ENCODE measurements at places on chromosomes 2 and 18.

GRCh38 chr18:12703664-12704063 lies 822 bp downstream of the PSMG2 start:
- DNase-seq: no peak

DNA sequence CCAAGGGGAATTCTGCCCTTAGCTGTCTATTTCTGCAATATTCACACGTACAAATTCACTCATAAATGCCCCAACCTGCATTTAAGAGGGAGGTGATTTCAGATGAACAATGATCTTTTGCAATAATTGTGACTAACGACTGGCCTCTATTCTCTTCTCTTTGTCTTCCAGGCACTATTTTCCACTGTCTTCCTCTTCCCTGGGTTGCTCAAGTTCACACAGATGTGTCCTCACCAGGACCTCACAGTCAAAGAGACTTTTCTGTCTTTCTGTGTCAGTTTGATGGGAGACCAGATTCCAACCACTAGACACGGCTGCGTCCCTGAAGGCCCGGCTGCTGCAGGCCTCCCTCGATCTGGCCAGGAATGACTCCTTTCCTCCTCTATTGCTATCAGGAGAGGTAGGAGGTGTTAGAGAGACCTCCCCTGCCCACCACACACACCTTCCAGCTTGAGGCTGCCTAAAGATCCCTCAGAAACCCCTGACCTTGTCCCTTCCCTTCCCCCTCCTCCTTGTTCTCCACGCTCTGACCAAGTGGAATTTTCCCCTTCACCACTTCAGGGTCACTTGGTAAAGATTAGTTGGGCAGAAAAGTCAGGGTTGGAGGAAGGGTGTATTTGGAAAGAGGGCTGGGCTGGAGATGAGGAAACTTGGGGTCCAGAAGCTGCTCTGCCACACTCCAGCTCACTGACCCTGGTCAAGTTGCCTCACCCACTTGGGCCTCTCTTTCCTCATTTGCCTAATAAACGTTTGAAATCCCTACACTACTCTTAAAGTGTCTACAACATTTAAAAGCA lies 109.2 kb upstream of the COPS8 start:
- DNase-seq: no peak

GRCh38 chr2:155209696-155210450 lies 511.4 kb downstream of the KCNJ3 start:
- DNase-seq: no peak

DNA sequence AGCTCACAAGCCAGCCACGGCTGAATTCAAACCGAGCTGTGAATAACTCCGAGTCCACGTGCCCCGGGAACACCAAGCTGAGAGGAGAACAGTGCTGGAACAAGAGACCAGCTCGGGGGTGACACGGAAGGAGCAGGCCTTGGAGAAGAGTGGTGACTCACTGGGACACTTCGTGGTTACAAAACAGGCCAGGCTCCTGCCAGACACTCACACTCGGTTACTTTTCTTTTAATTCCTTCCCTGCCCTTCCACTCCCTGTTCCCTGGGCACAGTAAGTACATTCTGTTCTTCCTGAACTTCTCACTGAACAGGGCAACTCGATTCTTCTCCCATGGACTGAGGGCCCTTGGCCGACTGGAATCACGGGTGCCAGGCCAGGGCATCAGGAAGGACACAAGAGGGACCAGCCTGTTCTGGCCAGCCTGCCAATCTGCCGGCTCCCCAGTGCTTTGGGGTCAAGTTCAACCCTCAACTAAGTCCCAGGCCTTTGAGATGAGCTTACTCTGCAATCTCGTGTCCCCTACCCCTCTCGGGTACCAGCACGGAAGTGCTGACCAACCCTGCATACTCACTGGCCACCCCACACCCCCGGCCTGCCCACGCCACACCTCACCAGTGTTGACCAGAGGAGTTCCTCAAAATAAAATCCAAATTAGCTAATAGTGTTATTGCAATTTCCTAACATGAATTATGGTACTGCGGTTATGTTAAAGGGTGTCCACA lies 87.5 kb downstream of the TFCP2L1 start:
- no peak for DNase-seq

GRCh38 chr2:207902821-207903220 lies 122.5 kb downstream of the PLEKHM3 start:
- no peak for DNase-seq

DNA sequence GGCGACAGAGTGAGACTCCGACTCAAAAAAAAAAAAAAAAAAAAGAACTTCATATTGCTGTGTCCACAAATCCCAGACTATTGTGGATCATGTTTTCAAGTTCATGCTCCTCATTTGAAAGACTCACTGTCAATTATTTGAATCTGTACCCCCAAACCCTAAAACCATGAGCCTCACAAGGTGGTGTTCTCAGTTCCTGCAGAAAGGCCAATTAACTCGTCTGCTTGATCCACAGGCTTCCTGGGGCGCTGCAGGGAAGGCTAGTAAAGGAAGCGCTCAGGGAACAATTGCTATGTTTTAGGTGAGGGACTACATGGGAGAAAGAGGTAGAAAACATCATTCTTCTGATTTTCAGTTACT lies 396.8 kb upstream of the NETO1 start:
- DNase-seq: no peak

- DNase-seq: no peak
Observed at GRCh38 chr18:6013171-6013810, 118.0 kb upstream of the TMEM200C start.

DNA sequence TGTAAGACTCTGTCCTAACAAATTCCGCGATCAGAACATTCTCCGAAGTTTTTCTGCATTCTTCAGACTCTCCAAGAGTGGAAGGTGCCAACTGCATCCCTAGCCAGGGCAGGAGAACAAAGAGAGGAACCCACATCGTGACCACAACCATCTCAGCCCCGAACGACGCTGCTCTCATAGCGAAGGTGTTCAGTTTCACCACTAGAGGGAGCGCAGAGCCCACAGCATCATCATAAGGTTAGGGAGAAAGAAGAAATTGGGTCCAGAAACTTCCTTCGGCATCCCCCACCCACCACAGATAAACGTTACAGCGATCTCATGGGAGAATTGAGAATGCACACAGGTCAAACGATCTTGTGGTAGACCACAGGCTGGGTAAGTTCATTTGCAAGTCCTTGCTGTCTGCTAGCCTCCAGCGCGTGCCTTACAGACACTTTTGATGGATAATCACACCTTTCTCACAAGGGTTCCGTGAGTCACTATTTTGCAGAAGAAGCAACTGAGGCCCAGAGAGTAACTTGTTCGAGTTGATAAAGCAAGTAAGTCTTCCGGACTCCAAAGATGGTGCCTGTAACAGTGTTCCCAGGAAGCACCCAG lies 53.7 kb upstream of the ARL4C start:
- DNase-seq: peak; percentile 35

DNA sequence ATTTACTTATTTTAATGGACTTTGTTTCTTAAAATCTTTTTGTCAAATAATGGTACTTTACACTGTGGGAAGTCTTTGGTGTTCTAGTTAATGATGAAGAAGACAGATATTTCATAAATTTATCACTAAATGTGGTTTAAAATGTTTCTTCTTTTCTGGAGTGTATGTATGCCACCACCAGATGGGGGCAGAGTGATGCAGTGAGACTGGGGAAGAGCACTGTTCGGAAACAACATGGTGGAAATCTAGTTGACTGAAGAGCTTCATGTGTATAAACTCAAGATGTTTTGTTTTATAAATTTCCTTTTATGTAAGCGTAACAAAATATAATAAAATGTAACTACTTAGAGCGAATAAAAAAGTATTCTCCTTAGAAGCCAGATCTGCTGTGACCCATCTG lies 195.1 kb downstream of the KCNE4 start:
- DNase-seq: no peak

GRCh38 chr2:28055325-28055970 lies 164.9 kb downstream of the BABAM2 start:
- DNase-seq: no peak

GRCh38 chr2:193935114-193935513 lies 1721.9 kb upstream of the SLC39A10 start:
- no peak for DNase-seq

DNA sequence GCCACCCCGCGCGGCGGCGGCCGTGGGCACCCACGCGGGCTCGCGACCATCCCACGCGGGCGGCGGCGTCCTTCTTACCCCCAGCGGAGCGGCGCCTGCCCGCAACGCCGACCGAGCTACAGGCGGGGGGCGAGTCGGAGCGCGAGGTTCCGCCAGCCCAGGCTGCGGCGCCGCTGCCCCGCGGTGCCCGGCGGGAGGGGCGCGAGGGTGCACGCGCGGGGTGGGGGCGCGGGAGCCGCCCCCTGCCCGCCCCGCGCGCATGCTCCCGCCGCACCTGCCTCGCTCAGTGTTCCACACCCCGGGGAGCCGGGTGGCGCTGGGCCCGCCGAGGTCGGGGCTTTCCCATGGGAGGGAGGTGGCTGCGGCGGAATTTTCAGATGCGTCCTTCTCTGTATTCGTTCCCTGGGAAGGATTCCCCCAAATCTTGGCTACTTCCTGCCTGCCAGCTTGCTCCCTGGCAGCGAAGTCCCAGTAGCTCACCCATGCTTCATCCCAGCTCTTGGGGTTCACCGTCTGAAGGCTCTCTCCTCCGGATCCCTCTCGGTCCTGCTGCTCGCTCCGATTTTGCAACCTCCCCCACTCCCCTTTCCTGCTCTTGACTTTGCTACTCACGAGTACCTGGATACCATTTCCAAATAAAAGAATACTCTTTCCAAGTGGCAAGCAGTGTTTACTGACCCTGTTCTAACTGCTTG lies at the start of gene L3MBTL4:
L3MBTL4 (minus strand) TSS at position 189 of the 695 bp plus-strand sequence. CDS start 103,286 bp downstream, outside the sequence.
- no peak for DNase-seq
